Stimulated activated CD4-positive, alpha-beta T cell treated with anti-CD3 and anti-CD28 coated beads, Interleukin-1b, Interleukin-23, amount 100 ng/mL, for 1 hour (primary cell): ENCODE measurements at places on chromosomes 4 and X.
A peak's percentile ranks its signal among the peaks of the same experiment; 100 is the strongest.

GRCh38 chr4:41934514-41934900 is 722 bp upstream of the TMEM33 start:
- no peak for DNase-seq

DNA sequence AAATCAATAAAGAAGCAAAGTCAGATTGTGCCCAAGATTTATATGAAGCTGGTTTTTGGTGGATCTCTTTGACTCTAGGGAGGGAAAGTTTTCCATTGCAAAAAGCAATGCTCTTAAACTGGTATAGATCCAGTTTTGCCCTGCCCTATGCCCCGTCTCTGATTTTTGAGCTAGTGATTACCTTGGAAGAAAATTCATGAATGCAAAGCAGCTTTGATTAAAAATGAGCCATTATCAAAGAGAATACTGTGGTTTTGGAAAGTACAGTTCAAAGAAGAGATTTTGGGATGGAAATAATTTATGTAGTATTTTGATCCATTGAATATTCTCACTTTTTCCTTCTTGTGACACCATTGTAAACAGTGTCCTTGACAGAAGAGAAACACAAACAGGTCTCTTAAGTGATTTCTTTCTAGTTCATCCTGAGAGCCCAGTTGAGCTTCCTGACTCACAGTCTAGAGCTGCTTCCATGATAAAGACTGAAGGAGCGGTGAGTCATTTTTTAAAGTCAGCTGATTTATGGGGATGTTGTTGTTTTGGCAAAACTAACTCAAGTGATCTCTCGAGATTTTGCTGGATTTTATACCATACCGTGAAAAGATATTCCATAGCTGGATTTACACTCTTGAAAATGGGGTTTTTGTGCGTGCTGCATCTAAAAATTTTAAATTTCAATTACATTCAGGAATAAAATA is 76.7 kb downstream of the AFF1 start:
- no peak for DNase-seq

GRCh38 chr4:74109870-74110605 is 11.0 kb upstream of the CXCL2 start:
- DNase-seq = no peak

DNA sequence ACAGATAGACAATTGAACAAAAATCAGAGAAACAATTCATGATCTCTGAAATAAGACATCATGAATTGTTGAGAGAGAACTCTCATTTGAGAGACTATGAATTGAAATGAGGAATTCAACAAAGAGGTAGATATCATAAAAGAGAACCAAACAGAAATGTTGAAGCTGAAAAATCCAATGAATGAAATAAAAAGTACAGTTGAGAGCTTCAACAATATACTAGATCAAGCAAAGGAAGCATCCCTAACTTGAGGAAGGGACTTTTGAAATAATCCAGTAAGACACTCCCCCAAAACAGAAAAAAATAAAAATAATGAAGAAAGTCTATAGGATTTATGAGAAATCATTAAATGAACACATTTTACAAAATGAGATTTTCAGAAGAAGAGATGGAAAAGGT is 310.0 kb upstream of the PCDH10 start:
- DNase-seq = no peak

GRCh38 chr4:1218634-1219565 is 30.0 kb downstream of the CTBP1 start:
- DNase-seq = no peak

GRCh38 chrX:126770179-126770578 is 49.4 kb upstream of the PRR32 start:
- no peak for DNase-seq

DNA sequence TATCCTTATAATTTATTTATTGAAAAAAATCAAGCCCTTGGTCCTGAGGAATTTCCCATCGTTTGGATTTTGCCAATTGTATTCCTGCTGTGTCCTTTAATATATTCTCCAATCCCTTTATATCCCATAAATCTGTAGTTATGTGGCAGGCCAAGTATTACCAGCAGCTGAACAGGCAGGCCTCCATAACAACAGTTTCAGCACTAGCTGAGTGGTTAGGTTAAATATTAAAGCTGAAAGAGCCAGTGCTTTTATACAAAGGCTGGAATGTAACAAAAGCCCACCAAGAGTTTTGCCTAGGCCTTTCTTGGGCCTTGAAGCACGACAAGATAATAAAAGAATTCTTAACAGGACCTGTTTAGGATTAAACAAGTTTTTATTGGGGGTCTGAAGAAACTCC is 366.6 kb upstream of the GALNT7 start:
- DNase-seq = no peak

DNA sequence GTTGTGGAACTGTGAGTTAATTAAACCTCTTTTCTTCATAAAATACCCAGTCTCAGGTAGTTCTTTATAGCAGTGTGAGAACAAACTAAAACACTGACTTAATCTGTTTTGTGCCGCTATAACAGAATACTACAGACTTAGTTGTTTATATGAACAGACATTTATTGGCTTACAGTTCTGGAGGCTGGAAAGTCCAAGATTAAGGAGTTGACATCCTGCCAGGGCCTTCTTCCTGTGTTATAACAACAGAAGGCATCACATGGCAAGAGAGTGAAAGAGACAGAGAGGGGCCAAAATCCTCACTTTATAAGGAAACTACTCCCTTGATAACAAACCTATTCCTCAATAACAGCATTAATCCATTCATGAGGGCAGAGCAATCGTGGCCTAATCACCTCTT is 42.5 kb upstream of the KCNIP4 start:
- no peak for DNase-seq

DNA sequence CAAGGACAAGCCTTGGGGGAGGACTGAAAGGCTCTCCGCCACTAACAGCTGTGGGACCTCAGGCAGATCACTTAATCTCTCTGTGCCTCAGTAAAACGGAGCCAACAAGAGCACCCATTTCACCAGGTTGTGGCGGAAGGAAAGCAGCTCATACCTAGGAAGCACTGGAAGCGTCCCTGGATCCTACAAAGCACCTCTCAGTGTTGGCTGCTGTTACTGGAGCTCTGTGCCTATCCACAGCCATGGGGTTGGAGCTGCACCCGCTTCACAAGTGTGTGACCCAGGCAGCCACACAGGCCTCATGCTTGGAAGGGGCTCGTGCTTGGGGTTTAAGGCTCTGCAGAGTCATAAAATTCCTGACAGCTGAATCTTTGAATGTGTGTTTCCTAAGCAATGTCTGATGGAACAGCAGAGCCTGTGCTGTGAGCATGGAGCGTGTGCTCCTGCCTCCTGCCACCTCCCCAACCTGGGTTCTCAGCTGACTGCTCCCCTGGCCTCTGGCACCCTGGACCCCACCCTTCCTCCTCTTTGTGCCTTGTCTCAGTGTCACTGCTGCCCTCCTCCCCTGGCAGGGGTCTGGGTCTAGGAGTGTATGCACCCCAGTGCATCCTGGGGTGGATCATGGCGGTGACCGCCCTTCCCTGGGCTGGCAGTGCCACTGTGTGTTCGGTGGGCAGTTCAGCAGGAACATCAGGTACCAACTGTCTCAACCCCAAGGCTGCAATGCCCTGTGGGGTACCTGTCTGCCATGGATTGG is 14.4 kb upstream of the MAN2B2 start:
- DNase-seq = no peak

- no peak for DNase-seq
Observed at GRCh38 chrX:73944563-73944908, 359.4 kb upstream of the ZCCHC13 start.

GRCh38 chrX:118506805-118507480 is 11.3 kb downstream of the DOCK11 start:
- DNase-seq = no peak

- no peak for DNase-seq
Observed at GRCh38 chr4:4408132-4408523, 21.2 kb downstream of the NSG1 start.

GRCh38 chr4:186149872-186150271 is 41.5 kb upstream of the CYP4V2 start:
- no peak for DNase-seq

DNA sequence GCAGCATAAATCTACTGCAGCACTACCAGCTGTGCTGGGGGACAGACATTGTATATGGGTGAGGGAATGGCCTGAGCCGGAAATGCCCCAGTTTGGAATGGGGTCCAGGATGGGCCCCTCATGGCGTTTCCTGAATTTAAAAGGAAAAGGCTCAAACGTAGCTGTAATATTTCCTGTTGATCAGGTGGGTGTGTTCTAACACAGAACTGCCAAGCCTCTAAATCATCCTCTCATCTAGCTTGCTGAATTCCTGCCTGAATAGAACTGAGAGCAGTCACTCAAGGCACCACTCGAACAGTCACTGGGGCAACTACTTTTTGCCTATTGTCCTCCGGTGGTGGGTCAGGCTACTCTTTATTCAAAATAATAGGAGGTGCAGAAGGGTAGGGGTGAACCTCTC is 28.7 kb downstream of the ADH6 start:
- DNase-seq = no peak

DNA sequence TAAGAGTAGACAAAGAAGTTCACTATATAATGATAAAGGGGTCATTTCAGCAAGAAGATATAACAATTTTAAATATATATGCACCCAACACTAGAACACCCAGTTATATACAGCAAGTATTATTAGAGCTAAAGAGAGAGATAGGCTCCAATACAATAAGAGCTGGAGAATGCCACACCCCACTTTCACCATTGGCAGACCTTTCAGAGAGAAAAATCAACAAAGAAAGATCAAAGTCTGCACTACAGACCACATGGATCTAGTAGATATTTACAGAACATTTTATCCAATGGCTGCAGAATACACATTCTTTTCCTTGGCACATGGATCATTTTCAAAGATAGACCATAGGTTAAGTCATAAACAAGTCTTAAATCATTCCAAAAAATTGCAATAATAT is 479.7 kb upstream of the DIAPH2 start:
- DNase-seq = no peak

DNA sequence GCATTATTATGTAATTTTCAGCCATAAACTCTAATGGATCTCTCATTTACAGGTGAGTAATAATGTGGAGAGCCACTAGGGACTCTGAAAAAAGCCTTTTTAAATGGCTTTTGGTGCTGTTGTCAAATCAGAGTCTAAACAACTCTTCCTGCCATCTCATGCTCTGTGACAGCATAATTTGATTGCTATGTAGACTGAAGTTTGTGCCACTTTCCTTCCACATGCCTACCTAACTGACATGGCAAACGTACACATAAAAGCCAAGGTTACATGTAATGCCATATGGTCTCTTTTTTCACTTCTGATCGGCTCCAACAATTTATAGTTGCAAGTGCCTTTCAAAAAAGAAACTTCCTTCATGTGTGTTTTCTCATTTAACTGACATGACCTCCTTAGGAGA is 94.3 kb downstream of the SH2D1A start:
- no peak for DNase-seq

GRCh38 chrX:130091980-130092522 is 18.2 kb downstream of the ELF4 start:
- DNase-seq = peak; percentile 34

DNA sequence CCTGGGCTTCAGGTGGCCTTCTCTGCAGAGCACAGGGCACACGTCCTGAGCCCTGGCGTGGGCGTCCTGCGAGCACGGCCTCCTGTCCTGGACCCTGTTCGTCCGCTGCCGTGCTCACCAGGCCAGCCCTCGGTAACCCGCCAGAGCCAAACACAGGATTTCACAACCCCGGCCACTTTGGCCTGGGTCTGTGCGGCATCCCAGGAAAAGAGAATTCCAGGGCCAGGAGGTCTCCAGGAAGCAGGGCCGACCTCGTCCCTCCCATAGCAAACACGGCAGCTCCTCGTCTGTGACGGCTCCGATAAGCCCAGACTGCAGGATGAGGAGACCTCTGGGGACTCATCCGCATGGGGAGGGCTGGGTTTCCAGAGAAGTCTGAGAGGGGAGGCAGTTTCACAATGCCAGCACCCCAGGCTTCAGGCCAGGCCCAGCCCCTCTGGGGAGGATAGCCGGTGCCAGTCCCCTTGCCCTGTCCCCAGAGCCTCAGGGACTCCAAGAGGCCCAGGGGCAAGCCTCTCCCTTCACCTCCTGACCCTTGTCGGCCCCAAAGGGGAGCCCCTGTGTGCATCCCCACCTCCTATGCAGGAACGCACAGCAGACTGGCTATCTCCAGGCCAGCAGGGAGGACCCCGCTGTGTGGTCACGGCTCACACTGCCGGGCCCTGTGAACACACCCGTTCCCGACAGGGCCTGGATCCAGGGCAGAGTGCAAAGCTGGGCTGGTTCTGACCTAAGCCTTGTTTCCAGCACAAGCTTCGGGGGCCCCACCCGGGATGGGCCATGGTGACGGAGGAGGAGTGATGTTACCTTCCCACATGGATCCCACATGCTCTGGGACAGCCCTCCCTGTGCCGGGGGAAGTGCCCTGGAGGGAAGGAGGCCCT is 22.3 kb upstream of the HTRA3 start:
- no peak for DNase-seq

GRCh38 chrX:136865270-136866158 is 15.0 kb downstream of the RBMX start:
- no peak for DNase-seq

DNA sequence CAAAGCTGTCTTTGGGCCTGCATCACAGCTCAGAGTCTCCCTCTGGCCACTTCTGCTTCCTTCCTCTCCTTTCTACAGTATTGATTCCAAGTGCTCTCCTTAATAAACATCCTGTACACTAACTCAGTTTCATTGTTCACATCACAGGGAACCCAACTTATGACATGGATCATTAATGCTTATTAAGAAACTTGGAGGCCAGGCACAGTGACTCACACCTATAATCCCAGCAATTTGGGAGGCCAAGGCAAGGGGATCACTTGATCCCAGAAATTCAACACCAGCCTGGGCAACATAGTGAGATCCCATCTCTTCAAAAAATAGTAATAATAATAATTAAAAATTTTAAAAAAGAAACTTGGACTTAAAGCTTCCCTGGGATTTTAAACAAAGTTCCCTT is 89.2 kb upstream of the EFHC2 start:
- DNase-seq = no peak

DNA sequence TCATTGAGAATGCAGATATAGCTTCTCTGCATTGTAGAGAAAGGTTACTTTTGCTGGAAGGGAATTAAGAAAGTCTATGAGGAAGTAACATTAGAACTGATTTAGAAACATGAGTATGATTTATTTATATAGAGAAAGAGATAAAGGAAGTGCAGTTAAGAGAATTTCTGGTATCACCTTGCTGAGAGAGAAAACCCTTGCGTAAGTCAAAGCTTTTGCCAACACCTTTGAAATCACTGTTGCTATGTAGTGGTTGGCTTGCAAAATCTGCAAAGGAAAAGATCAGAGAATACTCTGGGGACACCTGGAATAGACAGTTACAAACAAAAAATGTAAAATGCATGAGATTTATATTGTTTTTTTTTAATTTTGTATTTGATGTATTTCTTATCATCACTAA is 137.3 kb upstream of the RXFP1 start:
- DNase-seq = no peak

GRCh38 chr4:109332926-109333464 is 30.5 kb upstream of the COL25A1 start:
- DNase-seq = no peak

GRCh38 chrX:113728937-113729336 is 854.9 kb upstream of the HTR2C start:
- DNase-seq = no peak

- no peak for DNase-seq
Observed at GRCh38 chr4:23768541-23768940, 121.3 kb downstream of the PPARGC1A start.

DNA sequence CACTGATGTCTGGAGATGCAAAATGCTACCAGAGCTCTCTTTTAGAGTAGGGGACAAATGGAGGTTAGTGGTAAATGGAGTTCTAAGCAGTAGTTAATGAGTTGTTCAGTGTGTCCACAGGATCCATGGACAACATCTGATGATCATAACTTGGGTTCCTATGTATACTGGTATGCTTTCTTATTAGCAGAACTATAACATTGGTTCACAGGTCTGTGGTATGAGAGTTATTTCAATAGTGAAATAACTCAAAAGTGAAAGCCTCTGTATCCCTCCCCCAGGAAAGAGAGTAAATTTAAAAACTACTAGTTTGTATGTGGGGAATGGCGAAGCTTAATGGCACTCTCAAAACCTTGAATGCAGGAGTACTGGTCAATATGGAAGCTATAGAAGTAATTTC is 363.5 kb upstream of the EMCN start:
- DNase-seq = no peak
